ENCODE measurements at places on chromosomes 11 and 22.

DNA sequence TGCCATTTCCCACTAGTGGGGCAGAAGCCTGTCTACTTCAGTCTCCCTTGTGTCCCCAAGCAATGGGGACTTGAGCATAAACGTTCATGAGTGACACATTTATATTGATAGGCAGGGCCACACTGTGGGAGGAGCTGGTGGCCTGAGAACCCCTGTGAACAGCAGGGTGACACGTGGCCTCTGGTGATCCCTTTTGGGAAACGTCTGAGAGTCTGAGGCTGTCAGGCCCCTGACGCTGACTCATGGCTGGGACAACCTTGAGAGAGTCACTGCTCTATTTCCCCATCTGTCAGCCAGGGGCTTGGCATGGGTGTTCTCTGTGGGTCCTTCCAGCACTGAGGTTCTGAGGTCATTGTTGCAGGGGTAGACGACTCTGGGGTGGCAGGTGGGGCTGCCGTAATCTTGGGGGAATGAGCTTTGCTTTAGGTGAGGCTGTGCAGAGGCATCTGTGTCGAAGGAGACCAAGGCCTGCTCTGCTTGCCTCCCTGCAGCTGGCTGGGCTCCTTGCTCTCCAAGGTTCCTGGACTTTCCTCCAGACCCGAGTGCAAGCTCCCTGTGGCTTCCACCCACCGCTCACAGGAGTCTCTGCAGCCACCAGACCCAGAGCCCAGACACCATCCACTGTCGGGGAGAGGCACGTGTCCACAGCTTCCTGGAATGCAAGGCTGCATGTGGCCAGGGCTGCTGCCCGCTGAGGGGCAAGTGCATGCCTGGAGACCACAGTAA is 54.7 kb downstream of the SMIM38 start:
- DNase-seq = no peak

- no peak for DNase-seq
Observed at GRCh38 chr11:65013130-65013887, 651 bp upstream of the ARL2 start.

DNA sequence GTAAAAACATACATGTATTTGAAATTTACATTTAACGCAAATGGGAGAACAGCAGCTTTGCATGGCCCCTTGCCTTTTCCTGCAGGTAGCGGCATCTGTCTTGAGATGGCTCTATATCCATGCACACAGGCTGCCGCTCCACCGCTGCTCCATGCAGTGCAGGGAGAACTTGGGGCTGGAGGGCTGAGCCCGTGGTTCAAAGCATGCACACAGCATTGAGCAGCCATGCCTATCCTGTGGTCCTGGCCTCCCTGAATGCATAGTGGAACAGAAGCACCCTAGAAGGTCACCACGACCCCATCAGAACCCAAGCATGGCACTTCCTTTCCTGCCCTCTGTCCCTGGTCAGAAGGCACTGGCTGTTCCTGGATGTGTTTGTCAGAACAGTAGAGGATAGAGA is 35.0 kb upstream of the TP53I11 start:
- DNase-seq = no peak

DNA sequence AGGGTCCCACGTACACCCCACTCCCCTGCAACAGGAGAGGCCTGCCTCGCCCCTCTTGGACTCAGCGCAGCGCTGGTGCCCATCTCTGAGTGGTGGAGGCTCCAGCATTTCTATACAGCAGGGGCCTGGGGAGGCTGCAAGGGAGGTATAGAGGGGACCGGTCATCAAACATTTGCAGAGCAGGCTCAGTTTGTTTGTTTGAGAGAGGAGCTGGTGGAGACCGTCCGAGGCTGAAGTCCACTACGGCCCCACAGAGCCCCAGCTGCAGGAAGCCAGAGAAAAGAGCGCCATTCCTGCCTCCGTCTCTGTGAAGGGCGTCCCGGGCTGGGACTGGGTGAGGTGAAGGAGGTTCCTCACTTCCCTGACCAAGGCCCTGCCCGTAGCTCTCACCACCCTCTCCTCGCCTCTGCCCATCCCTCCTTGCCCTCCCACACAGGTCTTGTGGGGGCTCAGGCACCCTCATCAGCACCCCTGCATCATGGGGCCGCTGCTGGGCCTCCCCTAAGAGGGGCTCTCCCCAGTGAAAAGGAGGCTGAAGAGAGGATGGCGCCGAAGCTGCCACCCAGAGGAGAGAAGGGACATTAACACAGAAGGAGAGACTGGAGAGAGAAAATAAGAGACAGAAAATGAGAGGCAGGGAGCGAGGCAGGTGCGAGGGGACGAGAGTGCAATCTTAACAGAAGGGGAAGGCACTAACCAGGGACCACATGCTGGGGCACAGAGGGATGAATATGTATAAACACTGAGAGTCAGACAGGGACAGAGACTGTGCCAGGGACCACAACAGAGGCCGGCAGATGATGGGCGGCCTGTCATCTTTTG is 24.5 kb downstream of the RPUSD4 start:
- no peak for DNase-seq

DNA sequence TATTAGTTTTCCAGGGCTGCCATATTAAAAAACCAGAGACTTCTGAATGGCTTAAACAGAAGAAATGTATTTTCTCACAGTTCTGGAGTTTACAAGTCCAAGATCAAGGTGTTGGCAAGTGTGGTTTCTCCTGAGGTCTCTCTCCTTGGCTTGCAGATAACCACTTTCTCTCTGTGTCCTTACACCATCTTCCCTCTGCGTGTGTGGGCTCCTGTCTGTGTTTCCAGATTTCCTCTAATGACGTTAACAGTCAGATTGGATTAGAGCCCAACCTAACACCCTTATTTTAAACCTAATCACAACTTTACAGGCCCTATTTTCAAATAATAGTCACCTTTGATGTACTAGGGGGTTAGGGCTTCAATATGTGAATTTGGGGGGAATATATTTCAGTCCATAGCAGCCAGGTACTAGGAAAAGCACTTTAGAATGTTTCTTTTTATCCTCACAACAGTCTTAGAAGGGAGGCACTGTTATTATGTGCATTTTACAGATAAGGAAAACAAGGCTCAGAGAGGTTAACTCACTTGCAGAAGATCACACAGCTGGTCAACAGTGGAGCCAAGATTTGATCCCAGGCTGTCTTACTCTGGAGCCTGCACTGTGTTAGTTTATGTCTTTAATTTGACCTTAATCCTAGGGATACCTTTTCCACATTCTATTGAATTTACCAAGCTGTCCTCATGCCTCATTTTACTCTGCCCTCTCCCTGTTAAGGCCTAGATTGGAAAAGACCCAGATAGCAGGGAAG is 116.4 kb upstream of the CRYBB3 start:
- no peak for DNase-seq

- DNase-seq = no peak
Observed at GRCh38 chr11:117092951-117093590, 5.2 kb downstream of the SIK3 start.

DNA sequence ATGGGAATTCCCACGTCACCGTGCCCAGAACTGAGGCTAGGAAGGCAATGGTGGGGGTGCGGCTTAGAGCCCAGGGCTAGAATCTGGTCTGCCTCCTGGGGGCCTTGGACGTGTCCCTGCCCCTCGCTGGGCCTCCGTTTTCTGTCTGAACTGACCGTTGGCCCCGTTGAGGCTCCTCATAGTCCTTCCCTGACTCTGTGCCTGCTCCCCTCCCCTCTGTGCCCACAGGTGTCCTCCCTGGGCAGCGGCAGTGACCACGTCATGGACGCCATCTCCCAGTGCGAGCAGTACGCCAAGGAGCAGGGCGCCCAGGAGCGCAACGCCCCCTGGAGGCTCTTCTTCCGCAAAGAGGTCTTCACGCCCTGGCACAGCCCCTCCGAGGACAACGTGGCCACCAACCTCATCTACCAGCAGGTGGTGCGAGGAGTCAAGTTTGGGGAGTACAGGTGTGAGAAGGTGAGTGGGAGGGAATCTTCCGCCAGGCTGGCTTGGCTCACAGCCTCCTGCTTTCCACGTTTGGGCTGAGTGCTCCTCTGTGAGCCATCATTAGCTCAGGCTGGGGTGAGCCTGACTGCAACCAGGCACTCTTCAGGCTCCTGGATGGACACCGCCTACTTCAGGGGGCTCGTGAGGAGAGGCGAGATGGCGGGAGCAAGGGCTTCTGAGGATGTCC is 63.9 kb downstream of the MYO7A start:
- DNase-seq = peak; percentile 47

DNA sequence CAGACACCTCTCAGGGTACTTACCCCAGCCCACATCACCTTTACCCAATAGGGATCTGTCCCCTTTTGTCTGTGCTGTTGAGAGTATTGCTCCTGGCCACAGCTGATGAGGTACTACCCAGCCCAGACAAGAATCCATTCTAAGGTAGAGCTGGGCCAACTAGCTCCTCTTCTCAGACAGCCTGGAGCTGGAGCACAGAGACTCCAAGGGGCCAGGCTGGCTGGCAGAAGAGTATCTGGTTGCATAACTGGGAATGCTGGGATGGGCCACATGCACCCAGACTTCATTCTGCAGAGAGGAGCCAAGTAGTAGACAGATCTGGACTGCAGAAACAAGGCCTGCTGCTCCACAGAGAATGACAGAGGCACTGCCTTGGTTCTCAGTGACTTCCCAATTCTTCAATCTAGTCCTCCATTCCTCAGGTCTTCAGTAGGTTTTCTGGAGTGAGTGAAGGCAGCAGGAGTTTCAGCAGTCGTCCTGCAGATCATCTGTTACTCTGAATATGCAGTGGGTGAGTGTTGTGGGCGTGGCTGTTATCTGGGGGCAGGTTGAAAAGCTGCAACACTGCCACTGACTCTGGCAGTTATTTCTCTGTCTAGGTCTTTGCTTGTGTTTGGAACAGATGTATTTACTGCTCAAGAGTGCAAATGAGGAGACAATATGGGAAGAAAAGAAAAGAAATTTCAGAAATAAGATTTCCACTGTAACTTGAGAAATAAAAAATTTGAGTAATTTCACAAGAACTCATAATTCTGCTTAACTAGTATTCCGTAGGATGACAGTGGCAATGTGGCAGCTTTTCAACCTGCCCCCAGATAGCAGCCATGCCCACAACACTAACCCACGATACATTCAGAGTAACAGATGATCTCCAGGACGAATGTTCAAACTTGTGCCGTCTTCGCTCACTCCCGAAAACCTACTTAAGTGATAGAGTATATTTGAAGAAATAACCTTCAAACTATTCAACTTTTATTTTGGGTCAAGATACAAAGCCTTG is 34.9 kb downstream of the MAPK1 start:
- DNase-seq = no peak

DNA sequence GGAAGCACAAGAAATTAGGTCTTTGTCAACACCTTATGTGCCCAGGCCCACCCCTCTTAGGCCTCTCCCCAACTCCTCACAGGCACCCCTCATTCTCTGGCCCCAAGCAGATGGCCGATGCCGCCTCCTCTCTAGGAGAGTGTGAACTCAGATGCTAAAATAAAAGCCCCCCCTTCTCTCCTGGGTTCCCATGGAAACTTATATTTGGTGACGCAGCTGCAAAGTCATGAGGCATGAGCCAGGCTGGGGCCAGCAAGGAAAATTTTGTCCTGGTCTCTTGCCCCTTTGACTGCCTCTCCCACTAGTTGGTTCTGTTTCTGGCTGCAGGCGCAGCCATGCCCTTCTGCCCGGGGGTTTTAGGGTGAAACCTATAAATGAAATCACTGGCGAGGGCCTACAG is 11.8 kb downstream of the RCOR2 start:
- no peak for DNase-seq

DNA sequence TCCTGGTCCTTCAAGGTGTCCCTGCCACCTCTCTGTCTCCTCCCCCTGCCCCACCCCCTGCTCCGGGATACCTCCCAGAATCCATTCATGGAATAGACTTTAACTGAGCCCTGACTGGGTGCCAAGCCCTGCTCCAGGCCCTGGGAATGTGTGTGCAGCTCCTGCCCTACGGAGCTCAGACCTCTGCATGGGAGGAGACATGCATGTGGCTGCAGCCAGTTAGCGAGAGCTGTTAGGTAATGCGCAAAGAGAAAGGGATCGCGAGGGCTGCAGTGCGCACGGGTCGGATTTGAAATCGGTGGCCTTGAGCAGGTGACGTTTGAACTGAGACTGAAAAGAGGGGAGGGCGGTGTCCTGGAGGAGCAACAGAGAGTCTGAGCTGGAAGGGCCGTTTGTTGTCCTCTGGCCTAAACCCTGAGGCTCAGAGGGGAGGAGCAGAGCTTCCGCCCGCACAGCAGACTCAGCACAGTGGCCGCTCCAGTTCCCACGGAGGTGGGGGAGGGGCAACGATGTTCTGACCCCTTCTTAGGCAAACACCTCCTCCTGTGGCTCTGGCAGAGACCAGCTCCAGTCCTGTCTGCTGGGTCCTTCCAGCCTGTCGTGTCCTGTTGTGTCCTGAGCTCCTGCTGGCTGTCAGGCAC is 19.8 kb upstream of the LRRC10B start:
- no peak for DNase-seq

GRCh38 chr11:123330948-123331347 is 99.1 kb upstream of the GRAMD1B start:
- no peak for DNase-seq

DNA sequence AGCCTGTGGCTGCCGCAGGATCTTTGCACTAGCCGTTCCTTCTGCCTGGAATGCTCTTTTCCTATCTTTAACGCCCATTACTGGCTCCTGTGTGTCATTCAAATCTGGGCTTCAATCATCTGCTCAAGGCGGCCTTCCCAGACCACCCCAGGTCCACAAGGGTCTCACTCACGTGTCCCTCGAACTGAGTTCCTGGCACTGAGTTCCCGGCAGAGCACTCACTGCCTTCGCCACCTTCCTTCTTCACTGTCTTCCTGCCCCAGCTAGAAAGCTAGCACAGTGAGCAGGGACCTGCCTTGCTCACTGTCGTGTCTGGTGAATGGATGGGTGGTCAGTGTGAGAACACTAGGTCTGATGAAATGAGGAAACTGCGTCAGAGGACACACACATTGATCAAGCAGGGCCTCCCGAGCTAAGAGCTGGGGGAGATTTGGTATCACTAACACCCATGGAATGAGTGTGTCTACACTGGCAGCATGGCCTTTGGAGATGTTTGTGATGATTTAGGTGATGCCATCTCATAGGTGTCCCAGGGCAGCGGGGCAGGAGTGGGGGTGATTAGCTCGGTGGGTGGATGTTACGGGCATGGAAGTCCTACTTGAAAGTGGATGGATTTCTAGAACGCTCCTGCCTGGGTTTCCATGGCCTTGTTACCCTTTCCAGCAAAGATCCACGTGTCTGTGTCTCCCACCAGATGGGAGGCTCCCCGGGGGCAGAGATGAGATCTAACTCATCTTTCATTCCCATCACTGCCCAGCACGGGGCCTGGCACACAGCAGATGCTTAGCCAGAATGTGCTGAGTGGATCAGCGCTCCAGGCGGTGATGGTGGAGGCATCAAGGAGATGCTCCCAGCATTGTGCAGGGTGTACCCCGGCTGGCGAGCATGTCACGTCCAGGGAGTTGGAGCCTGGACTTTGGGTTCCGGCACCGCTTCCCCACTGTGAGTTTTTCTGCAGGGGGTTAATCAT is 64.5 kb downstream of the SHISAL1 start:
- DNase-seq = no peak

GRCh38 chr11:79393362-79394043 is 47.3 kb downstream of the TENM4 start:
- no peak for DNase-seq

DNA sequence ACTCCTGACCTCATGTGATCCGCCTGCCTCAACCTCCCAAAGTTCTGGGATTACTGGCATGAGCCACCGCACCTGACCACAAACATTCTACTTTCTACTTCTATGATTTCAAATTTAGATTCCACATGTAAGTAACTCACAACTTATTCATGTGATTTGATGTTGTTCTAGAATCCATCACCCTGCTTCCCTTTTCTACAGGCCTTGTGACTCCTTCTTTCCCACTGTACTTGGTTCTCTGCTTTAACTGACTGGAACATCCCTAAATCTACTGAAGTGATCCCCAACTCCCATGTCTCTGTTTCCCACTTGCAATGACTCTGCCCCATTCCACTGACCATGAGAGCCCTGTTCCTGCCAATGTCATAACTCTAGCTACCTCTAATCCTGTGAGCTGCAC is 25.7 kb upstream of the MRPL17 start:
- no peak for DNase-seq

GRCh38 chr11:60498399-60498798 is 5.8 kb downstream of the MS4A12 start:
- no peak for DNase-seq

All from kidney epithelial cell (primary cell).